Trophoblast cell (in vitro differentiated cells and primary cell): ENCODE measurements at places on chromosomes 2 and 18.

GRCh38 chr2:206873423-206873822 is 65.9 kb upstream of the CPO start:
- DNase-seq = peak; percentile 48

DNA sequence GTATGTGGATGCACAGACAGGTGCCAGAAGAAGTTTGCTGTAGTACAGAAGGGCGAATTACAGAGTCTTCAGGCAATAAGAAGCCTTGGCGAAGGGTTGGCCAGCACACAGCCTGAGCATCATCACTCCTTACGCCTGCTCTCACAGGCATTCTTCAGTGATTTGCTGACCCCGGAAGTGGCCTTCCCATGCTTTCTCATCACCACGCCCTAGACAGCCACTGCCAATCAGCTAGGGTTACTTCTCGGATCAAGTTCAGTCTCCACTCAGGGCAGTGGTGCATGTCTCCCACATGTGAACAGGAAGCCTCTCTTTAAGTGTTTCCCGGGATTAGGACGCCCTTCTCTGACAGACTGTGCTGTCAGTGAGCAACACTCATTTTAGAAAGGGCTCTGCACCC is 81.8 kb downstream of the C1QL2 start:
- no peak for DNase-seq

DNA sequence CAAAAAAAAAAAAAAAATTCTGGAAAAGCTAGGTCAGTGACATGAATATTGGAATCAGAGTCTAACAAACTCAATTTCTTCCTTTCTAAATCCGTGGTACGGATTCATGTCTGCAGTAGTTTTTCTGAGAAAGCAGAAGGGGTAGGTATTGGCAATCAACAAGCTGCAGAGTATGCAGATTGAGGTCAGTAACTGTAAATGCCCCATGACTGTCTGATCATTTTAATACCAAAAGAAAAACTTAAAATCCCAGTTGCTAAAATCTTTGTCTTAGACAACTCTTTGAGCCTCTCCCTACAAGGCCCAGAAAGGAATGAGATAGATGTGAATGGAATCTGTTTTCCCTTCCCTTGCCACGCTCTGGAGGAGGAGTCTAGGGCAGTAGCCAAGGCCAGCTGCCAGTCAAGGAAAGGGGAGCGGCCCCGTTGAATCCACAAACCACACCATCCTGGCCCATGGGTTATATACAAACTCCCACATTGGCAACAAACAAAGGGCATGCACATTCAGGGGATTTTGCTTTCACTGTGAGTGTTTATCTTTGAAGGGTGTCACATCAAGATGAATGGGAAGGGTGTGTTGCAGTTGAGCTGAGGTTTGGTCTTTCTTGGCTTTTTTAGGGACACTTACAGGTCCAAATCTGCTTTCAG is 6.1 kb upstream of the CASP8 start:
- no peak for DNase-seq

- no peak for DNase-seq
Measured at GRCh38 chr2:114754907-114755563, 312.6 kb downstream of the DPP10 start.

DNA sequence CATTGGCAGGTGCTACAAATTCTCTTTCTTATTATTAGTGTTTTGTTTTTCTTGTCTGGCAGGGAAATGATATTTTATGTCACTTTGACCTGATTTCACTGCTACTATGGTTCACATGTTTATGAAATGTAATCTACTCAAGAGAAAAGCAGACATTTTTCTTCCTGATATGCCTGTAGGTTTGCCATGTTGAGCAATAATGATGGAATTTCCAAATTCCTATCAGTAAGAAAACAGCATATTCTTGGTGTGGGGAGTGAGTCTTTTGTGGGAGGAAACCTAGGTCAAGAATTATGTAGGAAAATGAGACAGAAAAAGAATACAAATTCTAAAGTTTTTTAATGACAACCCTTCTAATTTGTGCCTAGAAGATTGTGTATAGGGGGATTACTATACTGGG is 356.4 kb downstream of the SLC4A3 start:
- DNase-seq = no peak

DNA sequence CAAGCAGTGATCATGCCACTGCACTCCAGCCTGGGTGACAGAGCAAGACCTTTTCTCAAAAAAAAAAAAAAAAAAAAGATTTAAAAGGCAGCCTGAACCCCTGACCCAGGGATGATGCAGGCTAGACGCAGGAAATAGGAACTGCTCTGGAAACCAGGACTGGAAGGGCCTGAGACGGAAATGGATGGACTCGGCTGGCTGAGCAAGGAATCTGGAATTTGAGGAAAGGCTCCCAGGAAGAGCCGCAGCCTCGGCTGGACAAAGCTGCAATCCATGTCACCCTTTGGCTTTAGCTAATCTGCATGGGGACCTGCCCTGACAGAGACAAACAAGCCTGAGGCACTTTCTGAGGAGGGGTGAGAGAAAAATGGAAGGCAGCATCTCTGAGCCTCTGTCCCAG is 55.0 kb upstream of the DAPL1 start:
- DNase-seq = no peak

DNA sequence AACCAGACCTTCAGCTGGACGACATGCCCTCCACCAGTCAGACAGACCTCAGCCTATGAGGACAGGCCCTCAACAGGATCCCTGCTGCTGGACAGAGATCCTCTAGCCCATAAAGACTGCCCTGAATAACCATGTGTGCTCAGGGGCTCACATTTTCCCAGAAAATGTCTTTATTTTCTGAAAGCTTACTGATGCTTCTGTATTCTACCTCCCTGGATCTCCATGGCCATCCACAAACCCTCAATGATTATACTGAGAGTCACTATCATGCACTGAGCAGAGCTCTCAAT is 1.8 kb upstream of the PTPN18 start:
- DNase-seq = no peak
